ELR (cell line): ENCODE measurements at places on chromosomes 5 and 9.
A peak's percentile ranks its signal among the peaks of the same experiment; 100 is the strongest.

GRCh38 chr5:38867416-38867815 lies 21.6 kb downstream of the OSMR start:
- no peak for DNase-seq

DNA sequence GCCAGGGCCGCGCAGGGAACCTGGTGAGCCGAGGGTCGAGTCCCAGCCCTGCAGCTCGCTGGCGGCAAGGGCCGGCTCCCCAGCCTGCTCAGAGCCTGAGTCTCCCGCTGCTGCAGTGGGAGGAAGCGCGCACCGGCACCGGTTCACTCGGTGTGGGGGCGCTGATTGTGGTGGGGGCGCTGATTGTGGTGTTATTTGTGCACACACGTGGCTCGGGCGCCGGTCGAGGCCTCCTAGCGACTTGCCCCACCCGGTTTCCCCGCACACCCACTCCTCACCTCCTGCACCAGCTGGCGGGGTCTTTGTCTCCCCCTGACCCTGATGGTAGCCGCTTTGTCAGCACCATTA lies 266.7 kb downstream of the NSG2 start:
- no peak for DNase-seq

- no peak for DNase-seq
These were observed at the start of gene GRM6 for GRCh38 chr5:178994580-178995340. GRM6 (minus strand) TSS chr5:178995320; CDS start chr5:178994944, 376 bp downstream.

DNA sequence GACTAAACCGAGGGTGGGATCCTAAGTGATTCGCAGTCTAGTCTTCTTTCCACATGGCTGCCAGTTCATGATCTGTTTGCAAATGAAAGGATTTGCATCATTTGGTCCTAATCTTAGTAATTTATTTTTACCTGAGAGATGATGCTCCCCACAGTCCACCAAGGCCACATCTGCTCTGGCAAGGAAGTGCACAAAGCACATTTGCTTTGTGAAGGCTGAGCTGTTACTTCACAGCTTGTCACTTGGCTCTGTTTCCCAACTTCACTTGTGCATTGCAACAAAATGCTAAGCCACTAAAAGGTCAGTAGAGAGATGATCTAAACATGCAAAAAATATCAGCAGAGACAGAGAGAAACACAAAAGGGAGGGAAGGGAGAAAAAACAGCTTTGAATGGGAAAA lies 128.5 kb upstream of the VLDLR start:
- no peak for DNase-seq

GRCh38 chr5:165504674-165505073 lies 1999.3 kb downstream of the MAT2B start:
- no peak for DNase-seq

DNA sequence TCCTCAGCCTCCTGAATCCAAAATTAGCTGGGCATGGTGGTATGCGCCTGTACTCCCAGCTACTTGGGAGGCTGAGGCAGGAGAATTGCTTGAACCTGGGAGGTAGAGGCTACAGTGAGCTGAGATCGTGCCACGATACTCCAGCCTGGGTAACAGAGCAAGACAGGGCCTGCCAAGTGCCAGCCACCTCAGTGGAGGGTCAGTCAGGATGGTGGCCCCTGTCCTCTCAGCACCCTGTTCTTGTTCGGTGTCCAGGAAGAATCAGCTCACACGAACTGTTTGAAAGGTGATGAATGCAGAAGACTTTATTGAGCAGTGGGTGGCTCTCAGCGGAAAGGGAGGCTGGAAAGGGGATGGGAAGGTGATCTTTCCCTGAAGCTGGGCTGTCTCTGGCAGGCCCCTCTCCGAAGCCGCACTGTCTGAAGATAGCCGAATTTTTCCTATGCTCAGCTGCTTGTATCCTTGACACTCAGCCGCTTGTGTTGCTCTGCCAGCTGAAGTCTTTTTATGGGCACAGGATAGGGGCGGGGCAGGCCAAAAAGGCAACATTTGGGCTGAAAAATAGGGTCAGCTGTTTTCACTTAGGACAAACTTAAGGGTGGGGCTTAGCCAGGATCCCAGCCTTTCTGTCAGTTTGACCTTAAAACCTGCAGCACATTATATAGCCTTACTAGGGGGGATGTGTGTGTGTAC lies 50.9 kb downstream of the UBE2R2 start:
- no peak for DNase-seq

DNA sequence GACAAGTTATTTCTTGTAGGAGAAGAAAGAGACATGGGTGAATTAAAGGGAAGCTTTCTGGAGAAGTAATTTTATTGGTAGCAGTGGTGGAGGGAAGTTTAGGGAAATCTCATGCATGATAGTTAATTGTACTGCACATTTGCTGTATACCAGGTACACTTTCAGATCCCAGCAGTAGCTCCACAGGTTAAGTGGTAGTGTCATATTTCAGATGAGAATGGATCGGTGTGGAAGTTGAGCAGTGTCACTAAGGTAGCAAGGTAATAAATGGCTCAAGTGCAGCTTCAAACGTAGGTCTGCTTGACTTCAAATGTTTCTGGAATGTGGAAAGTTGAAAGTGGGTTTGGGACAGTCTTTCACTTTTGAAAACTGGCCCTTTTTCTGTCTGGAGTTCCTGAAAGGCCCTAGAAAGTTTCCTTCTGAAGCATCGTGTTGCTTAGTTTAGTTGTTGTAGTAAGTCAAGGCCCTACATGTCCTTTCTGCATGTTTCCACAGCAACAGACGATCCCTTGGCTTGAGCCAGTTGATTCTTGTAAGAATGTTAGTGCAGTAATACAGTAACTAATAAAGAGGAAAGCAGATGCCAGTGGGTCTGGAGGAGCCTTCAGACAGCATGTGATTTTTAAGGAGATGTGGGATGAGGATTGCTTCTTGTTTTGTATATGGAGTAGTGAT lies 3.7 kb downstream of the CLTA start:
- no peak for DNase-seq

GRCh38 chr5:150209099-150209635 lies 19.3 kb downstream of the SLC6A7 start:
- DNase-seq, result peak; percentile 67

DNA sequence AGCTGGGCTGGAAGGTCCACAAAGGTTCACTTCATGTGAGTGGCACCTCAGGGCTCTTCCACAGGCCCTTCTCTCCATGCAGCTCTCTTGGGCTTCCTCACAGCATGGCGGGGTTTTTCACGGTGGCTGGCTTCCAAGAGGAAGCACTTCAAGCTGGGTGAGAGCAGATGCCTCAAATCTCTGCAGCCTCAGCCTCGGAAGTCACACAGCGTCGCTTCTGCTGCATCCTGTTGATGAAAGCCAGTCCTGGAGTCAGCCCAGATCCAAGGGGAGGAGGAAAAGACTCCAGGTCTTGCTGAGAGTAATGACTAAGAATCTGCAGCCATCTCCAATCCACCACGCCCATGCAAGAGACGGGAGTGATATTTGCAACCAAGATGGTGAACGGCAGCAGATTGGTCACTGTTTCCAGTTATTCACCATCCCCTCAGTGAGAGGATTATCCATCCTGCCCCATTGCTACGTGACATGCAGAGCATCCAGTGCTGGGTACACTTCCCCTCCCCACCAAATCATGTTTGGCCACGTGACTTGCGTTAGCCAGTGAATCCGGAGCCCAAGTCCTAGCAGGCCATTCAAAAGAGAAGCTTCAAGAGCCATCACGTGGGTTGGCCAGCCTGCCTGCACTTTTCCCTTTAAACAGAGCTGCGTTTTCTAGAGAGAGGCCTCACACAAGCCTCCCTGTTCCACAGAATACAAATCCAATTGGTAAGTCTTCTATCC lies 173.9 kb downstream of the C9orf50 start:
- no peak for DNase-seq

- DNase-seq, result peak; percentile 57
These were observed 158.1 kb downstream of the C9orf152 start for GRCh38 chr9:110049699-110050450.

- no peak for DNase-seq
These were observed 19.7 kb upstream of the GAS1 start for GRCh38 chr9:86966852-86967511.

DNA sequence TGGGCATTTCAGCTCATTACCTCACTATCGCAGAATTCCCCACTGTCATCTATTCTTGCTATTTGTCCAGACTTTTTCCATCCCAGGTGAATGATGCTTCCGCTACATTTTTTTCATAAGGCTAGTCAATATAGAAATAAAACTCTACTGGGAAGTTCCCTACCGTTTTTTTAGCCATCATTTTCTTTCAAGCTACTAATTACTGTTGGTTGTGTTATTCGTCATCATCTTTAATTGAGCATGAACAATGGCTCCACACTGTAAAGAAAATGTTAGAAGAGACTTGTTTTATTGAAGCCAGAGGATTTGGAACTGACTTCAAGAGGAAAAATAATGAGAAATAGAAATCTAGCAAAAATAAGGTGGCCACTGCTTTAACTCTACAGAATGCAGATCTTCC lies 265.0 kb downstream of the ZNF608 start:
- no peak for DNase-seq

- DNase-seq, result no peak
These were observed 175.3 kb upstream of the ZNF608 start for GRCh38 chr5:124921694-124922093.

DNA sequence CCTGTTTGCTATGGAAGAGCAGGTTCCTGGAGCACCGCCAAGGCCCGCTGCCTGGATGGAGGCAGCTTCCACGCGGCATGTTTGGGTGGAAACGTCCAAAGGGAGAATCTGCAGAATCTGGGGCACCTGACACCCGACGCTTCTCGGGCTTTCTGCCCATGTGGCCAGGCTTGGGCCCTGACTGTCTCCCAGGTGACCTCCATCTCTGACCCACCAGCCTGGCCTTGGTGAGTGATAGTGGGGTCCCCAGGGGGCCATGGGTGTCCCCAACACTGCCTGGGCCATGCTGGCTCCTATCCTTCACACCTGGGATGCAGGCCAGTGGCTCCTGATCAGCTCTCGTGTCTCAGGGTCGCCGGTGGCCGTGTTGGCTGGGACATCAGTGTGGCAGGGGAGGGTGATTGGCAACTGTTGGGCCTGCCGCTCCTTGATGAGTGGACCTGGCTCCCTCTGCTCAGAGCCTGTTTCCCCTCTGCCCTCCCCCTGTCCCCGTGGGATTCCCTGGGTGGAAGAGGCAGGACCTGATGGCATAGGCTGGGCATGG lies 34.0 kb downstream of the GLT6D1 start:
- no peak for DNase-seq

DNA sequence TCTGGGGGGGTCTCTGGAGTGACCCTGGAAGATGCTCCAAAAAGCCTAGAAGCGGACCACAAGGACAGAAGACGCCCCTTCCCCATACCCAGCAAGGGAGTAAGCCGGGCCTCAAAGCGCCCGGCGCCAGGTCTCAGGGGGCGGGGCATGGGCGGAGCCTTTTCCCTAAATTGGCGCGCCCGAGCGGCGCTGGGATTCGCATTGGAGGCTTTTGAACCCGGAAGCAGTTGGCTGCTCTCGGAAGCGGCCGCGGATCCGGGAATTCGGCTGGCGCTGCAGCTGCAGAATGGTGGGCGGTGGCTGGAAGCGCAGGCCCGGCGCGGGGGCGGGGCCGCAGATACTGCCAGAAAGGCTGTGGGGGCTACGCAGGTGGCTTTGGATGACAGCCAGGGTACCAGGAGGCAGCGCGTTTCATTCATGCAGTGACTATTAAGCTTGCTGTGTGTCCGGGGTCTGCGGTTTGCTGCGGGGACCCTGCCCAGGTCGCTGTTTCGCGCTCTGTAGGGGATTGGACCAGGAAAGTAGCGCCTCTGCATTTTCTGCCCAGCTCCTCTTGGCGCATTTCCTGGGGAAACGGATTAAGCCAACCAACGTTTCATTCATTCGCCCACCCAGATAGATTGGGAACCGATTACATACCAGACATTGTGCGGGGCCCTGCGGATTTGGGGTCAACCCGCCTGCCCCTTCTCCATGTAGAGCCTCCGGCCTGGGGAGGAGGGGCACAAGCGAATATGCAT lies 83.0 kb upstream of the FREM1 start:
- peak; percentile 29 for DNase-seq

GRCh38 chr9:81317223-81317622 lies 372.1 kb downstream of the TLE1 start:
- DNase-seq, result peak; percentile 58

DNA sequence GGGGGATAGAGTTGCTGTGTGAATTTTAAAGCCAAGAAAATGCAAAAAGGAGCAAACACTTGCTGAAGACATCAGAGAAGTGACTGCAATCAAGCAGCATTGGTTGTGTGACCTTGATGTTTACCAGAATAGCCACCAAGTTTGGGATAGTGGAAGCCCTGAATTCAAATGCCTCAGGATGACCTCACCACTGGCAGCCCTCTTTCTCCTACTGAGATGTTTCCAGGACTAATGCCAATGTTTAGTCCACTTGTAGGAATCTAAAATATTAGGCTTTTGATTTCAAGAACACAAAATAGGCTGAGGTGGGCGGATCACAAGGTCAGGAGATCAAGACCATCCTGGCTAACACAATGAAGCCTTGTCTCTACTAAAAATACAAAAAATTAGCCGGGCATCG lies 112.2 kb upstream of the NUDT12 start:
- DNase-seq, result no peak
